ENCODE measurements at places on chromosomes 6 and 20.

- DNase-seq = no peak
These were observed 725 bp downstream of the BTBD3 start for GRCh38 chr20:11918391-11918845.

- DNase-seq = no peak
These were observed 19.8 kb downstream of the MTFR2 start for GRCh38 chr6:136230219-136230853.

DNA sequence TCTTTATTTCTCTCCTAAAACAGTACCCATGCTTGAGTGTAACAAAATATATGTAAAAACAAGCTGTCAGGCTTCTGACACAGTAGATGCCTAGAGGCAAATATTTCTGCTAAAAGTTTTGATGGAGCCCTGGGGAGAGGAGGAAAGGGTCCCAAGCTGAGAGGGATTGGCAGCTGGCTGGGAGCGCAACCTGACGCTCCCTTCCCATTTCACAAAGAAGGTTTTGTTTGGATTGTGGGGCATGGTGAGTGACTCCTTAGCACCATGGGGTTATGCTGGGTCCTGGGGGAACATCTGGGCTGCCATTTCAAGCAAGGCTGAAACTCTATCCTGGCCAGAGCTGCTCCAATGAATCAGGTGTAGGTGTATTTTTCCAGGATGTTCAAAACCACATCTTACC lies 720.5 kb downstream of the MAFB start:
- DNase-seq = no peak

DNA sequence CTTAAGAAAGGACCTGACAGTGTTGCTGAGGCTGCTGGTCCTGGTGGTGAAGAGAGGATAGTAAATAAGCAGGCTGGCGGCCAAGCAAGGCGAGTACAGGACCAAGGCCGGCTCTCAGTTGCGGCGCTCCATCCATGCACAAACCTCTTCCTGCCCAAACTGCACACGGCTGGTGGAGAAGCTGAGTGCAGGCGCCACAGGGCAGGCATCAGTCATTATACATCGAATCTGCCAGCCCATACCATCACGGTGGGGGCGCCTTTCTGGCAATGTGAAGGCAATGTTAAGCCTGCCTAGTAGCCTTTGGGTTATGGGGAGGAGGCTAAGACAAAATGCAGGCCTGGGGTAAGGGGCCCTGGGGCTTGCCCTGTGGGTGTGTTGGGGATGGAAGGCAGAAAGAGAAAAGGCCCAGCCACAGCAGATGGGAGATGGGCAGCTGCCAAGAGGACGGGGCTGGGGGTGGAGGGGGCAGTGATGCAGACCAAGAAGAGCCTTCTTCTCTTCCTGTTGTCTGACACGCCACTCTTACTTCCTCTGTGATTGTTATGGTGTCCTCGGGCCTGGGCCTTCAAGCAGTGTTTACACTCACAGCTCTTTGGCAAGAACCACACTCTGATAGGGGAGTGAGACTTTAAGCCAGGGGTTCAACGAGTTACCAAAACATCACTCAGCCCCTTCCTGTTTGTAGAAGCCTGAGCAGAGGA lies 20.3 kb upstream of the KCNK16 start:
- no peak for DNase-seq

DNA sequence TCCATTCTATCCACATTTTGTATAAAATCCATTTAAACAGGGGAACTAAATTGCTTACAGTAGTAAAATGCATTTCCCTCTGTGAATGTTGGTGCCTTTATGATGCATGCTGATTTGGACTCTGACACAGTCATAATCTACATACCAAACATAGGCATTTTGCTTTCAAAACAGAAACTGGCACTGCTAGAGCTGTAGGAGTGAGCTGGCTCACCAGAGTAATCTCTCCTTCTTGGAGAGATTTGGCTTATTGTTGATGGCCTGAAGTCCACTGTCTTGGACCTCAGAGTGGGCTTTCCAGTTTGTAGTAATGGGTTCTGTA lies 363.2 kb upstream of the FLRT3 start:
- no peak for DNase-seq

- DNase-seq = no peak
These were observed 47.0 kb downstream of the WDR27 start for GRCh38 chr6:169654598-169655391.

GRCh38 chr20:17061715-17062114 lies 165.1 kb upstream of the PCSK2 start:
- no peak for DNase-seq

DNA sequence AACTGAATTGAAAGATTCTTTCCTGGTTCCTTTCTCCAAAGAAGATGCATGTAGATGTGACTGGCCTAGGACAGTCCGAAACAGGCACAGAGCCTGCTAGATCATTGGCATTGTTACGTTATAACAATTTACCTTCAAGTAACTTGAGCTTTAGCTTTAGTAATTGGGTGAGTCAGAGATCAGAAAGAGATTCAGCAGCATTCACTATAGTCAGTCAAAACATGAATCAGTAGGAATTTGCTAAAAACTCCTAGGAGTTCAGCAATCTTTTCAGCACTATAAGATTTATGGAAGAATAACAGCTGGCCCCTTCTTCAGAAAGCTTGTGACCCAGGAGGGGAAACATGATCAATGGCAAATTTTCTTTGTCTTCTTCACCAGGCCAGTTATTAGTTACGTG lies 281.7 kb upstream of the PRDM1 start:
- DNase-seq = no peak

GRCh38 chr6:28565823-28566526 lies 40.3 kb downstream of the GPX5 start:
- DNase-seq = no peak

All from substantia nigra (tissue), 51 donors.